ENCODE measurements at places on chromosomes 16 and 17.

DNA sequence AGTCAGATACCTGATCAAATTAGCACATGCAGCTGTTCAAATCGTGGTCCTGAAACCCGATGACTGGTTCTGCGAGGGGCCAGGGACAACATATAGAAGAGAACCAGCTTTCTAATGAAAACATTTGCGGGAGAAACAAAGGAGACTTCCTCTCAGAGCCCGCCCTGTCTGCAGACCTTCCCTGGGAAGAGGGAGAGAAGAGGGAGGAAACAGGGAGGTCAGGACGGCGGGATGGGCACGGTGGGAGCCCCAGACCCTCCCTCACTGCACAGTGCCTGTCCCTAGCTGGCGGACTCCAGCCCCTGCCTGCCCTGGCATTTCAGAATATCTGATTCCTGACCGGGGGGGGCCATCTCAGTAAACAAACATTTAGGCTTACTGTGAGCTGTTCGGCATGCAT lies 317.3 kb downstream of the FOXL1 start:
- DNase-seq, result no peak

DNA sequence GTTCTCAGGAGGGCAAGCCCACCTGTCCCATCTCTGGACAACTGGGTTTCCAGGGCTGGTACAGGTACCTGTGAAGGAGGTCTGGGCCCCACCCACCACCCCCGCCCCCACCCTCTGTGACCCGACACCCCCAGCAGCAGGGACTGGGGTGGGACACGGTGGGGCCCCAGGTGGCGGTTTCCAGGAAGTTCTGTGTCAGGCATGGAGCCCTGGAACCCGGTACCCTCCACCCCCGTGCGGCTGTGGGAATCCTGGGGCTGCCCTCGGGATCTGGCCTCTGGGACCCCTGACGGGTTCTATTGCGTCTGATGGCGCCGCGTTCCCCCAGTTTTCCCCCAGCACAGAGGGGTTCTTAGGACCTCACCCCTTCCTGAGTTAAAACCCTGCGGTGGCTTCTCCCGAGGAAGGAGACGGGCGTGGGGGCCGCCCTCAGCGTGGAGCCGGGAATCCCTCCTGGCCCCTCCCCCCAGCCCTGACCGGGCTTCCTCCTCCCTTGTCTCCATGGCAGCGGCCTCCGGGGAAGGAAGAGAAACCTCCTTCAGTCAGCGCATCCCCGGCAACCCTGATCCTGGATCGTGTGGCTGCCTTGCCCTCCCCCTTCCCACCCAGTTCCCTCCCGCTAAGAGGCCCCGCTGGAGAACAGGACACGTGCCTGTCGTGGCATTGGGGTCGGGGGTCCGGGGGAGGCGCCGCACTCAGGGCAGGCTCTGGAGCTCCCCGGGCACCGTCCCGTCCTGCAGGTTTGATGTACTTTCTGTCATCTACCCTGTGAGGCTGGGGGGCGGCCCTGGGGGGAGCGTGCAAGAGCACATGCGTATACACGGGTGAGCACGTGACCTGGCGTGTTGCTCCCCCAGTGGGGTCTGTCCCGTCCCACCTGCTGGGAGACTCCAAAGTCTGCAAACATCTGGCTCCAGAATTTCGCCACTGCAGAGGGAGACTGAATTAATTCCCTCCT lies 30.3 kb downstream of the CACNA1H start:
- DNase-seq, result no peak

- no peak for DNase-seq
Measured at GRCh38 chr16:27257271-27257670, 11.3 kb downstream of the NSMCE1 start.

GRCh38 chr16:77961814-77962213 lies 60.5 kb upstream of the CLEC3A start:
- DNase-seq, result no peak

DNA sequence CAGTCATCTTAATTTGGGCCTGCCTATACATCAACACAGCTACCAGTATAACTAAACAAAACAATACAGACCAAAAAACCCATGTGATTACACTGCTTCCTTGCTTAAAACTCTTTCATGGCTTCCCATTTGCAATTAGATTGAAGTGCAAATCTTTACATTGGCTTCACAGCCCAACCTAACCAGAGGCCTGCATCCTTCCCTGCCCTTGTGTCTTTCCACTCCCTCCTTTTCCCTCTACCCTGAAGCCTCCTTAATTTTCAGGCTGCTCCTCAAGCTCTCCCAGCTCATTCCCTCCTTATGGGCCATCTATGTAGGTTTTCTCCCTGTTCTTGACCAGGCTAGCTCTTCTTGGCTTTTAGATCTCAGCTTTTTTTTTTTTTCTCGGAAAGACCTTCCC lies 147.8 kb downstream of the TOX3 start:
- no peak for DNase-seq

DNA sequence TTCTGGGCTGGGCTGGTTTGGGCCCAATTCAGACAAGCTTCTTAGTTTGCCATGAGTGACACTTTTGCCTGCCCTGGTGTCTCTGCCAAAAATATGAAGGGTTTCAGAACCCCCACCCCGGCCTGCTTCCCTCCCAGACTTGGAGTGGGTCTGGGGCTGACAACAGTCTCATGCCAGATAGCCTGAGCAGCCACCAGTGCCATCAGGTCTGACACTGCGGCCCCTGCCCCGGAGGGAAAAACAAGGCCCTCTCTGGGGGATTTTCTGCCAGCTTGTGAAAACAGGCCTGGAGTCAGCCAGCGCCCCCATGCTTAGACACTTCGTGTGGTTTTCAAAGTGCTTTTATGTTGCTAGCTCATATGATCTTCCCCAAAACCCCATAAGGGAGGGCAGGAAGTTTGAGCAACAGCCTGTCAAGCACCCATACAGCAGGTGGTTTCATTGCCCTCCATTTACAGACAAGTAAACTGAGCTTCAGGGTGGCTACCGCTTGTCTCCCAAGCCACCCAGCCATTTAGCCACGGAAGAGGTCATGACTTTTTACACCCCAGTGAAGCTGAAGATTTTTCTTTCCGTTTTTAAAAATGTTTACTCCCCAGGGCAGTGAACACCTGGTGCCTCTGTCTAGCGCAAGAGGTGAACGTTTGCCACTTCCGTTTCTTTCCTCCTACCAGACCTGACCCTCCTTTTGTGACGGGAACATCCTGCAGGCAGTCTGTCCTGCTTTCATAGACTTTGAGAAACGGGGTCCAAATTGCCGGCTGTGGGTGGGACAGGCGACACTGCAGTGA lies 300.6 kb downstream of the SEC14L1 start:
- DNase-seq, result no peak

DNA sequence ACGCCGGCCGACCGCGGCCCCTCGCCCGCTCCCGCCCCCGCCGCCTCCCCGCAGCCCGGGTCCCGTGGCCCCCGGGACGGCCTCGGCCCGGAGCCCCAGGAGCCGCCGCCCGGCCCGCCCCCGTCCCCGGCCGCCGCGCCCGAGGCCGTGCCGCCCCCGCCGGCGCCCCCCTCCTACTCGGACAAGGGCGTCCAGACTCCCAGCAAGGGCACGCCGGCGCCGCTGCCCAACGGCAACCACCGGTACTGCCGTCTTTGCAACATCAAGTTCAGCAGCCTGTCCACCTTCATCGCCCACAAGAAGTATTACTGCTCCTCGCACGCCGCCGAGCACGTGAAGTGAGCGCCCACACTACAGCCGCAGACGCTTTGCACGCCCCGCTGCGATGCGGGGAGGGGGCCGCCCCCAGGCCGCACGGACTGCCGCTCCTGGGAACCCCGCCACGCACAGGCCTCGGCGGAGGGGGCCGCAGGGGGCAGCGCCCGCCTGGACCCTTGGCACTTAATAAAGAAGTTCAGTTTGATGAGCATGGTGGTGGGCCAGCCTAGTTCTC lies 35.5 kb upstream of the ZC3H18 start:
- no peak for DNase-seq

DNA sequence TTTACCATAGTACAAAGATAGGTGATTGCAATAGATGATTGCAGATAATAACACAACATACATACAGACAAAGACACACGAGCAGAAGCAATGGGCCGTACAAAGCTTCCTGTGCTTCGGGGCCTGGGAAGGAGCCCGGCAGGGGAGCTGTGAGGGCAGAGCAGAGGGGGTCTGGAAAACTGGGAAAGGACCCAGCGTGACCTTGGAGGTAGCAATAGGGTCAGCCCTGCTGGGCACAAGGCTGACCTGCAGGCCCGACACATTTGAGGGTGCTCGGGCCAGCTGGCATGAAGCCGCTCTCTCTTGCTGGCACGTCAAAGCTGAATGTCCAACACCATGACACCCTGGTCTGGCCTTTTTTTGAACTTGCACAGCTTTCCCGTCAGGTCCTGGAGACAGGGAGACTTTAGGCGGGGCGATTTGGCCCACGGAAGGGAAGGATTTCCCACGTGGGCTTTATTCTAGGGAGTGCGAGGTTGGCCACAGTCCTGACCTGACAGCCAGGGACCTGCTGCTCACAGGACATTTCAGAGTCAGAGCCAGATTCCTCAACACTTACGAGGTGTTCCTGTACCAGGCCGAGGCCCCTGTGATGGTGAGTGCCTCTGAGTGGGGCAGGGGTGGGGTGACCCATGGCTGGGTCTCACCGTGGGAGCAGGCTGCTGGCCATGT lies 83.2 kb downstream of the NTN1 start:
- no peak for DNase-seq

- DNase-seq, result no peak
Measured at GRCh38 chr17:7572338-7572587, 7.2 kb upstream of the CD68 start.

Data from kidney capillary endothelial cell (primary cell).